Hematopoietic multipotent progenitor cell treated with erythropoietin and hydrocortisone succinate and interleukin-3 and kit ligand, for 6 days (in vitro differentiated cells): ENCODE measurements at places on chromosomes 16 and 17.

DNA sequence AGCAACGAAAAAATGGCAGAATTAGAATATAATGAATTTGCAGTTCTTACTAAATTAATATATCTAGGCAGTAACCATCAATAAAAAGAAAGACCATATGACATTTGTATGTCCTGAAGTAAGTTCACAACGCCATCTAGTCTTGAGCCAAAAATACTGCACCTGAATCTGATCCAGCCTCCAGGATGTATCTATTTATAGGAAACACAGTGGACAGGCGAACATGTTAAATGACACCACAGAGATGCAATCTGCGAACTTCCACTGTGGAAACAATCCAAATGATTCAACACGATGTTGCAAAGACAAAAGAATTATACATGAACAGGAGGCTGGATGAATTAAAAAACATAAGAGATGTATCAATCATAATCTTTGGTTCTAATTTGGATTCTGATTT lies 197.6 kb downstream of the CDH13 start:
- no peak for DNase-seq

GRCh38 chr16:85612191-85612800 lies 826 bp upstream of the GSE1 start:
- DNase-seq: peak; percentile 81

DNA sequence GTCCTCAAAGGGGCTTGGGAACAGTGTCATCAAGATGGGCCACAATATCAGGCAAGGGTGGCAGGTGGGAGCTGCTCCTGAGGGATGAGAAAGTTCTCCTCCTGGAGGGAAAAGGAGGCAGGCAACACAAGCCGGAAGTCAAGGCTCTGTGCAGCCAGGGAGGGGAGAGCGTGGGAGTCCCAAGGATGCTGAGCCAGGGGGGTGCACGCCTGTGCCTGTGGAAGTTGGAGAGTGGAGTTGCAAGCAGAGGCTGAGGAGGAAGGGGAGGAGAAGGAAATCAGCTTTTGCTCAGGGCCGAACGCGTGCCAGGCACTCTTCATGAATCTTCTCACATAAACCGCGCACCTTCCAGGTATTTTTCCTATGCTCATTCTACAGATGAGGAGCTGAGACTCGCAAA lies 7.4 kb upstream of the SLC13A2 start:
- no peak for DNase-seq

GRCh38 chr17:29682054-29682453 lies 59.3 kb upstream of the CORO6 start:
- peak; percentile 70 for DNase-seq

GRCh38 chr17:14359163-14360020 lies 58.5 kb downstream of the HS3ST3B1 start:
- DNase-seq: peak; percentile 17

DNA sequence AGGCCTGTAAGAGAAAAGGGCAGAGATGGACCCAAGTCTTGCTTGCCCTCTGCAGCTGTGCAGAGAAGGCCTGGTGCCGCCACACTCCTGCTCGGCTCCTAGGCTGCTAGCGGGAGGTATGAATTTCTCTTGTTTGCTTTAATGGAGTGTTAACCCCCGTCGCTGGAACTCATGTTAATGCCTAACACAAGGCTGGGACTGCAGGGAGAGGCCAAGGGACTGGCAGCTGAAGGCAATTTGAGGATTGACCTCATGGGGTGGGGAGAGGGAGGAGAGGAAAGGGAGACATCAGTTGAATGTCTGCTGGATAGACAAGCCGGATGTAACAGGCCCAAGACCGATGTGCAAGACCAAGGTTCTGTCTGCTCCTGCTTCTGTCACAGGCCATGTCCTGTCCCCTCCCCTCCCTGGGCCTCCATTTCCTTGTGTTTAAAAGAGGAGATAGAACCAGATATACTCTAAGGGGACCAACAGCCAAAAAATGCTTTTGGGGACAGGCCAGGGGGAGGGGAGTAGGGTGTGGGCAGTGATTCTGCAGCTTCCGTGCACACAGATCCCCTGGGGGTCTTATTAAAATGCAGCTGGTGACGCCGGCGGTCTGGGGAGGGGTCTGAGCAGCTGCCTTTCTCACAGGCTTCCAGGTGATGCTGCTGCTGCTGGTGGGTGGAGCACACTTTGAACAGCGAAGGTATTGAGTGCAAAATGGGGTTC lies 46.7 kb upstream of the TBX2 start:
- DNase-seq: no peak

DNA sequence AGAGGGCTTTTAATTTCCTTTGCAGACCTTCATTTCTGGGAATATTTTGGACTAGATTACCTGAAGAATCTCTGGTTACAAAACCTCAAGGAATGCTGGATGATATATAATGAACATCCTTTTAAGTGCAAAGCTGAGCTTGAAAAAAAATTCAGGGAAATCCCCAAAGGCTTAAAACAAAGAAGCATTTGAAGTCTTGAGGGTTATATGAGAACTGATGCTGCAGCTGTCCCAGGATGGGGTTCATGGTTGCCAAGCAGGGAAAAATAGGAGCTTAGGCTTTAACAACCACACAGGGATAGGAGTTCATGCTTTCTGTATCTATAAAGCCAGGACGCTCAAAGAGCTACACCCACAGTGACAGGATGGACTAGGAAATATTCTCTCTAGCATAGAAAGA lies 150.4 kb upstream of the IRX5 start:
- DNase-seq: no peak
